ENCODE measurements at places on chromosomes 12 and 14. TPM values are rescaled to one million over a fixed set of nuclear protein-coding genes. Genes with fewer than 3 reads are reported as not detected.

The DPY19L2 gene
- 2.2 TPM for total RNA-seq

The CCDC177 gene
- 2.9 TPM for total RNA-seq

GRCh38 chr12:3966376-3966775, 93.2 kb upstream of the PARP11 start:
- no peaks in the 10 kb centered on the region for H3K4me1 ChIP-seq
- no peak for DNase-seq
- no peak overlapping the region for H3K4me3 ChIP-seq
- no peak overlapping the region for H3K27ac ChIP-seq
- H3K36me3 ChIP-seq: no peaks in the 10 kb centered on the region
- no peaks in the 10 kb centered on the region for H3K27me3 ChIP-seq

DNA sequence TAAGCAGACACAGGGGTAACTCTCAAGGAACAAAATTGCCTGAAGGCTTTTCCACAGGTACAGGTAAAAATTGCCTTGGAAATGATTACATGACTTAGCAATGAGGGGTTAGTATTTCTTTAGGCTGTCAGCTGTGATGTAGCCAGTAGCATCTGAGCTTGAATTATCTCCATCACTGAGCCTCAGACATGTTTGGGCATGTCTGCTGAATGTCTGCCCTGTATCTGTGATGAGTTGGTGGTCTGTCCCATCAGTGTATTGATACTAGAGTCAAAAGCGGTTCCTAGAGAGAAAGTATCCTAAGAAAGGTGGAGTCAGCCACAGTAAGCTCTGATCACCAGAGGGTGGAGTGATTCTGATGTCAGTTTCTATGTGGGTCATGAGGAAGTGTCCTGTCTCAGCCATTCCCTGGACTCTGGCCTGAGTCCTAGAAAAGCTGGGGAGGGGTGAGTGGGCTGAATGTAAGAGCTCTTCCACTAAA, 16.3 kb downstream of the AKAP6 start:
- H3K4me1 ChIP-seq: peaks cover 3% of the 10 kb centered on the region
- DNase-seq: no peak
- H3K27ac ChIP-seq: no peak overlapping the region
- H3K27me3 ChIP-seq: no peaks in the 10 kb centered on the region
- H3K4me3 ChIP-seq: no peak overlapping the region

DNA sequence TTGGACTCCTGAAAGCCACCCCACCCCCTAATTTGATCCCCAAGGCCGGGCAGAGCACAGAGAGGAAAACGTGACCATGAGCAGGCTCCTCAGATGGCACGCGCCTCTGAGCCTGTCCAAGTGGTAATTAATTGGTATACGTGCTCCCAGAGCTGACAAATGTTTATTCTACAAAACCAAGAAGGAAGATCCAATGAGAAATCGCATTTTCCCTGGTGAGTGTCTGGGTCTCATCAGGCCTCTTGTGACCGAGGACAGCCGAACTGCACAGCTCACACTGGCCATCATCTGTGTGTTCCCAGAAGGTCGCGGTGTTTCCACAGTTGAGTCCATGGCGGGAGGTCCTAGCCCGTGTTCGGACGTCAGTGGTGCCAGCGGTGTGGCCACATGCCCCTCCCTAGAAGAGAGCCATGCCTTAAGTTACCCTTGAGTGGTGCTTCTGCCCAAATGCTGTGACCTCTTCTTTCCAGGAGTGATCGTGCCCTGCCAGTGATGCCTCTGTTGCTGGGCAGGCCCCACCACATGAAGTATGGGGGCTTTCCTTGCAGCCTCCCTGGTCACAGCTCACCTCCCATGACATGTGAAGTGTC, 317.5 kb upstream of the RTL1 start:
- H3K36me3 ChIP-seq: no peaks in the 10 kb centered on the region
- H3K4me1 ChIP-seq: peaks cover 19% of the 10 kb centered on the region
- no peak overlapping the region for H3K4me3 ChIP-seq
- no peak overlapping the region for H3K27ac ChIP-seq
- DNase-seq: peak; percentile 22

DNA sequence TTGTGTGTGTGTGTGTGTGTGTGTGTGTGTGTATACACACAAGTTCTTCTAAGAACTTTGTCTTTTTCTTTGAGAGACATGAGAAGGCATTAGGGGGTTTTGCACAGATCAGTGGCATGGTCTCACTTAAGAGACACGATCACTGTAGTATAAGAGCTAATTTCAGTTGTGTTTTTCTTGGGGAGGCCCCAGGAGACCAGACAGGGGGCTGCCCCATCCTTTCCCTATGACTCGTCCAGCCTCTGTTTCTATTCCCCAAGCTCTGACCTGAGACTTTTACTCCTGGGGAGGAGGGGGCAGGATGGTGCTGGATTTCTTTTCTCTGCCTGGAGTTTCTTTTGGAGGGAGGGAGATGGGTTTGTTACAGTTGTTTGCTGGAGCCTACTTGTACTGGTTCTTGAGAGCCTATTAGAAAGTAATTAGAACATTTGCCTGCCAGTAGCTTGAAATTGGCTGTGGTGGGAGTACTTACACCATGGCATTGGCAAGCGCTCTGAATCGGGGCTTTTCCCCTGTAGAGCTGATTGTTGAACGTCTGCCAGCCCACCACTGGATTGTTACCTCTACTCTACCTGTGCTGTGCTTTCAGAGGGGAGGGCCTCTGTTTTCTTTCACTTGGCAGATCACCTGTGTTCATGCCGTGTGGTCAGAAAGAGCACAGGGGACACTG, 109.5 kb downstream of the TSPAN9 start:
- no peak overlapping the region for H3K4me3 ChIP-seq
- no peak overlapping the region for H3K27ac ChIP-seq
- no peaks in the 10 kb centered on the region for H3K4me1 ChIP-seq
- no peaks in the 10 kb centered on the region for H3K27me3 ChIP-seq

The BTG1 gene
- 32.7 TPM for total RNA-seq

GRCh38 chr12:104412681-104413080, 44.1 kb upstream of the CHST11 start:
- peaks cover 3% of the 10 kb centered on the region for H3K4me1 ChIP-seq
- DNase-seq: no peak
- H3K4me3 ChIP-seq: no peak overlapping the region
- no peaks in the 10 kb centered on the region for H3K36me3 ChIP-seq

- no peaks in the 10 kb centered on the region for H3K4me1 ChIP-seq
- no peak overlapping the region for H3K27ac ChIP-seq
- no peak for DNase-seq
- no peaks in the 10 kb centered on the region for H3K27me3 ChIP-seq
- H3K4me3 ChIP-seq: no peak overlapping the region
- H3K36me3 ChIP-seq: no peaks in the 10 kb centered on the region
Measured at GRCh38 chr14:58992935-58993334, 195.5 kb upstream of the DAAM1 start.

GRCh38 chr12:53454707-53455106, 2.8 kb downstream of the PCBP2 start:
- H3K27me3 ChIP-seq: no peaks in the 10 kb centered on the region
- no peak for DNase-seq
- H3K4me1 ChIP-seq: no peaks in the 10 kb centered on the region

DNA sequence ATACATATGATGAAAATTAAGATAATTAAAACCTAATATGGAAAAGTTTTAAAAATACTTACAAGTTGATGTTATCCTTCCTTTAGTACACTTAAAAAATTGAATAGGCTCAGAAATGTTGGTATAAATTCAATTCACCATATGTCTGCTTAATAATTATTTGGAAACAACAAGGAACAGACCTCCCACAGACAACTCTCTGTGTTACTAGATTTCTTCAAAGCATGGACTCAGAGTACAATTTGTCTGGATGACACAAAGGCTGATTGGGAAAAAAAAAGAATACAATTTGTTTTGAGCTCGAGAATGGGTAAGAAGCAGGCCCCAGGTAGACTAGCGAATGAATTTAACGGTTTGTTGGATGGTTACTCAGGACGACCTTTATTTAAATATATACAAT, 48.9 kb upstream of the BTG1 start:
- H3K4me3 ChIP-seq: no peak overlapping the region
- no peaks in the 10 kb centered on the region for H3K36me3 ChIP-seq
- no peak overlapping the region for H3K27ac ChIP-seq
- no peak for DNase-seq
- H3K4me1 ChIP-seq: no peaks in the 10 kb centered on the region
- H3K27me3 ChIP-seq: no peaks in the 10 kb centered on the region

- no peaks in the 10 kb centered on the region for H3K27me3 ChIP-seq
- no peak overlapping the region for H3K4me3 ChIP-seq
- no peak overlapping the region for H3K27ac ChIP-seq
- H3K4me1 ChIP-seq: no peaks in the 10 kb centered on the region
- H3K36me3 ChIP-seq: no peaks in the 10 kb centered on the region
- DNase-seq: no peak
Measured at GRCh38 chr12:96167492-96167891, 26.7 kb upstream of the ELK3 start.

- H3K36me3 ChIP-seq: no peaks in the 10 kb centered on the region
- no peaks in the 10 kb centered on the region for H3K4me1 ChIP-seq
- H3K27ac ChIP-seq: no peak overlapping the region
- H3K27me3 ChIP-seq: no peaks in the 10 kb centered on the region
Measured at GRCh38 chr14:67882986-67883555, 63.5 kb downstream of the RAD51B start.

DNA sequence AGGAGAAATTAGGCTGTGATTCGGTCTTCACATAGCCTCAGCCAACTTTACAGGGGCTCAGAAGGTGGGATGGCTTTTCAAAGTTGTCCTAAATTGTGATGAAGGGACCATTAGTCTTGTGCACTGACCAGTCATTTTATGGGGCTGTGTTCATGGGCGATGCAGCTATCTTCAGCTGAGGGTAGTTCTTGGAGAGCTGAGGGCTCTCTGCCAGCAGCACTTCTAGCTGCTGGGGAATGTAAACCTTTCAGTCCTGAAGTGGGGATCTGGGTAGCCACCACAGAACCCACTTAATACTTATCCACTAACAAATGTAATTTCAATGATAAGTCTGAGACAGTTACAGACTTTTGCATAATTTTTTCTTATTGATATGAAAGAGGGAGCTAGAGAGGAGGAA, 270.6 kb downstream of the AEBP2 start:
- H3K4me1 ChIP-seq: no peaks in the 10 kb centered on the region
- no peaks in the 10 kb centered on the region for H3K36me3 ChIP-seq
- no peaks in the 10 kb centered on the region for H3K27me3 ChIP-seq
- no peak overlapping the region for H3K4me3 ChIP-seq
- no peak overlapping the region for H3K27ac ChIP-seq

- no peaks in the 10 kb centered on the region for H3K27me3 ChIP-seq
- no peaks in the 10 kb centered on the region for H3K36me3 ChIP-seq
- H3K4me3 ChIP-seq: no peak overlapping the region
- H3K4me1 ChIP-seq: no peaks in the 10 kb centered on the region
Measured at GRCh38 chr14:52352061-52352491, 38.0 kb downstream of the PTGER2 start.

GRCh38 chr14:67440513-67440912, 28.5 kb upstream of the PLEK2 start:
- no peaks in the 10 kb centered on the region for H3K27me3 ChIP-seq
- DNase-seq: no peak
- peaks cover 10% of the 10 kb centered on the region for H3K4me1 ChIP-seq
- H3K4me3 ChIP-seq: no peak overlapping the region
- H3K36me3 ChIP-seq: no peaks in the 10 kb centered on the region

GRCh38 chr12:15735837-15736615, 53.2 kb downstream of the EPS8 start:
- H3K36me3 ChIP-seq: no peaks in the 10 kb centered on the region
- no peak for DNase-seq
- no peak overlapping the region for H3K27ac ChIP-seq
- no peak overlapping the region for H3K4me3 ChIP-seq
- no peaks in the 10 kb centered on the region for H3K27me3 ChIP-seq

GRCh38 chr12:29208936-29209701, 60.0 kb downstream of the FAR2 start:
- DNase-seq: no peak
- H3K4me1 ChIP-seq: no peaks in the 10 kb centered on the region
- H3K36me3 ChIP-seq: no peaks in the 10 kb centered on the region

- H3K4me3 ChIP-seq: no peak overlapping the region
- no peak for DNase-seq
- H3K27me3 ChIP-seq: no peaks in the 10 kb centered on the region
- H3K36me3 ChIP-seq: no peaks in the 10 kb centered on the region
- 0 out of 2 replicates have a peak overlapping the region, but pooled peaks have one; percentile 0 for H3K27ac ChIP-seq
- H3K4me1 ChIP-seq: peaks cover 39% of the 10 kb centered on the region
Measured at GRCh38 chr12:57837864-57838562, 8.5 kb downstream of the CTDSP2 start.

DNA sequence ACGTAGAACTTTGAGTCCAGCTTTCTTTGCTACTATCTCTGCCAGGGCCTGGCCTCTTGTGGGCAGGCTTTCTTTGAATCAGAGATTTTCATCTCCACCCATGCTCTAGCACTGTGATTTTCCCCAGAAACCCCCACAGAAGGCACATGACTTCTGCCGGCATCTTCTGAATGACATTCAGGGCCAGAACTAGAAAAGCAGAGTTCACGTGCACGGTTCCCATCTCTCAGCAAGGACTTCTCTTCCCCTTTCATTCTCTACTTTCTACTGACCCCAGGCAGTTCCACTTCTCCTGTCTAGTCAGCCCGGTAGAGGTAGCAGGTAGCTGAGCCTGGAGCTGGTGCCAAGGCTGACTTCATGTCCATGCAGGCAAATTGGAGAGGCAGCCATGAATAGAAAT, 26.9 kb downstream of the BATF start:
- no peaks in the 10 kb centered on the region for H3K4me1 ChIP-seq
- no peaks in the 10 kb centered on the region for H3K36me3 ChIP-seq
- no peak for DNase-seq
- no peaks in the 10 kb centered on the region for H3K27me3 ChIP-seq

DNA sequence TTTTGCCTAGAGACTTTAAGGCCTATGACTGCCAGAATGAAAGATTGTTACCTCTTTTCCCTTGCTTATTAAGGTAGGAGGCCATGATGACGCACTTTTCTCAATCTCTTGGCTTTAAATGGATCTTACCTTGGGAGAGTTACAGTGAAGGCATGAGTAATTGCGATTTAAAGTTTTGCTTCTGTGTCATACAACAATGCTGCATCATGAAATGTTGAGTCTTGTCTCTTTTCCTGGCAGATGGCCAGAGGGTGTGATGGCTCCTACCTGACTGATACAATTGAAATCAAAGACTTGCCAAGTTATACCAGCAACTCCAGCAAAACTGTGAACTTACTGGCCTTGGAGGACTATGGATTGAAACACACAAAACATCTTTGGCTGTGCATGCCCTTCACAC, 17.2 kb upstream of the LRRK2 start:
- DNase-seq: no peak
- H3K4me3 ChIP-seq: no peak overlapping the region

DNA sequence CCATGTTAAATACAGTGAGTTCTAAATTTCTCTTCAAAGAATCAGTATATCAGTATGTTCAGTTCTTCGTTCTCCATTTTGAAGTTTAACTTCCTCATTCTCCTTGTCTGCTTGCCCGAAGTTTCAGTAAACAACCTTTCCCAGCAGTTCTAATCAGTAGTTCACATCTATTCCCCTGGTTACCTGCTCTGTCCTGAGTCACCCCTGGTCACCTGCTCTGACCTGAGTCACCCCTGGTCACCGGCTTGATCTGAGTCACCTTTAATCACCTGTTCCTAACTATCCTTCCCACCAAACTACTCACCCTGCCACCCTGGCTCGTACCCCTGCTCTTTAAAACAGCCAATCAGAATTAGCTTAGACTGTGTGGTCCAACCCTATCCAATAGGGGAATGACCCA, 9.4 kb upstream of the OR10G3 start:
- H3K36me3 ChIP-seq: no peaks in the 10 kb centered on the region
- H3K27ac ChIP-seq: no peak overlapping the region
- H3K4me3 ChIP-seq: no peak overlapping the region
- no peaks in the 10 kb centered on the region for H3K4me1 ChIP-seq
- DNase-seq: no peak
- H3K27me3 ChIP-seq: no peaks in the 10 kb centered on the region

Measured in H1 (cell line).